ENCODE measurements at places on chromosomes 4 and X.

DNA sequence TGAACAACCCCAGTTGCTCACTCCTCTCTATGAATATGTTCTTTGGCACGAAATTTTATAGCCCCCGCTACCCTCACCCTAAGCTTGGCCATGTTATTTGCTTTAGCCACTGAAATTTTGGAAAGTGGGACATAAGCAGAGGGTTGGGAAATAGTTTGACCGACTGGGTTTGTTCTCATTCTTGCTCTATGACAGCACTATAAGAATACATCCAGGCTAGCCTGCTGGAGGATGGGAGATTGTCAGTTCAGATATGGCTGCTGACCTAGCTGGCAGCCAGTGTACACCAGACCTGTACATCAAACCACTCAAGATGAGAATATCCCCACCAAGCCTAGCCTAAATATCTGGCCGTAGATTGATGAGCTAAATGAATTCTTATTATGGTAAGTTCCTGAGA lies 298.1 kb downstream of the PDGFC start:
- DNase-seq, result no peak

DNA sequence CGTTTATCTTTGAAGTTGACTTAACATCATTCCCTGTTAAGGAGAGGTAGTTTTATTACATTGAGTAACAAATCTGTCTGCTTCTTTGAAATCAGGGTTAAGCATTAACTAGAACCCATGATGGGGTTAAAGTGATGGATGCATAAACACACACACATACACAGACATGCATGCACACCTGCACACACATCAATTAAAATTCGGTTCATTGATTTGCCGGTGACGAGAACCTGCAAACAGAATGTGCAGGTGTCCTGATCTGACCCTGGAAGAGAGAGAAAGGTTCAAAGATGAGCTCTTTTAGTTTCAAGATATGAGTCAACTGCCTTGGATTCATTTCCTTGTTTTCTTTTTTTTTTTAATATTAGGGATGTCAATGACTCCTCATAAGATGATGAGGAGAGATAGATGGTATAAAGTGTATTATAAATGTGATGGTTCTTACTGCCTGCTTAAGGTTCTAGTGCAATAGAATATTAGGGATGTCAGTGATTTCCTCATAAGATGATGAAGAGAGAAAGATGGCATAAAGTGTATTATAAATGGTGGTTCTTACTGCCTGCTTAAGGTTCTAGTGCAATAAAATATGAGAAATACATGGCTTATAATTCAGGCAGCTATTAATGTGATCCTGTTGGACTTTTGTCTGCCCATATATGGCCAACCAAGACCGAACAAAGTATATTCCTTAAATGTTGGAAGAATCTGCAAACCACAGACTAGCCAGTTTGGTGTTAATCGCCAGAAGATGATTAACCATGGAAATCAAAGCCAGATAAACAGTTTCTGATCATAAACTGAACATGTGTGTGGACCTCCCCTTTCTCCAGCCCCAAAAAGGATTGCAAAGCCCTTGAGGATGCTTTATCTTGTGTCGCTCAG lies 14.1 kb upstream of the CD99 start:
- peak; percentile 36 for DNase-seq

- no peak for DNase-seq
Measured at GRCh38 chr4:98833384-98833783, 95.5 kb downstream of the EIF4E start.

DNA sequence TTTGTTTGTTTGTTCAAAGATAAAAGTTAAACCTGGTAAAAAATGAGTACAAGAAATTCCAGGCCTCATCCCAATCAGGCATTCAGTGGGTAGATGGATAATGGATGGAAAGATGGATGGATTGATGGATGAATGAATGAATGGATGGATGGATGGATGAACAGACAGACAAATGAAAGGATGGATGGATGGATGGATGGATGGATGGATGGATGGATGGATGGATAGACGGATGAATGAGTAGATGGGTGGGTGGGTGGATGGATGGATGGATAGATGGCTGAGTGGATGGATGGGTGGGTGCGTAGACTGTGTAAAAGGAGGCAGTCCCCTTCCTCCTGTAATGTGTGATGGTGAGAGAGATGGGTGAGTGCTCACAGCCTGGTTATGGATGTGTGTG lies 206.7 kb downstream of the FRMPD4 start:
- no peak for DNase-seq

GRCh38 chr4:76729980-76730379 lies 168.0 kb downstream of the SOWAHB start:
- DNase-seq, result no peak

- no peak for DNase-seq
Measured at GRCh38 chr4:173237762-173238161, 69.2 kb downstream of the GALNT7 start.

DNA sequence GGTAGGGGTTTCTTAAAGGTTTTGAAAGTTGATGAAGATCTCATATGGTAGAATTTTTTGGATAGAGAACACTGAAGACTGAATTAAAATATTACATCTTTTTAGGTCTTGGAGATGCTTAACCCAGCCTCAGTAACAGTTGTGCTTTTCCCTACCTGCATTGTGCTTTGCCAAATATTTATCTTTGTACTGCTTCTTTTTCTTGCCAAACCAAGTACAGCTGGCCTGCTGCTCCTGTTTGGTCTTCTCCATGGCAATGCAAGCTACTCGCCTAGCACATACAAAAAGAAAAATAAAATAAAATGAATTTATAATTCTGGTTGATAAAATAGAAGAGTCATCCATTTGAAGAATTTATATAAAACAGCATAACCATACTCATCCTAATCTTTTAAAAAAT lies 95.4 kb downstream of the NYX start:
- no peak for DNase-seq

DNA sequence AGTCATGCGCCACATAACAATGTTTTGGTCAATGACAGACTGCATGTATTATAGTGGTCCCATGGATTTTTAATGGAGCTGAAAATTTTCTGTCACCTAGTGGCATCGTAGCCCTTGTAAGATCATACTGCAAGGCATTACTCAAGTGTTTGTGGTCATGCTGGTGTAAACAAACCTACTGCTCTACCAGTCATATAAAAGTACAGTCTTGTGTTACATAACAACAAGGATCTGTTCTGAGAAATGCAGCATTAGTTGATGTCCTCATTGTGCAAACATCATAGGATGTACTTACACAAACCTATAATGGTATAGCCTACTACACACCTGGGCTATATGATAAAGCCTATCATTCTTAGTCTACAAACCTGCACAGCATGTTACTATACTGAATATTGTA lies 34.6 kb downstream of the COX18 start:
- no peak for DNase-seq

DNA sequence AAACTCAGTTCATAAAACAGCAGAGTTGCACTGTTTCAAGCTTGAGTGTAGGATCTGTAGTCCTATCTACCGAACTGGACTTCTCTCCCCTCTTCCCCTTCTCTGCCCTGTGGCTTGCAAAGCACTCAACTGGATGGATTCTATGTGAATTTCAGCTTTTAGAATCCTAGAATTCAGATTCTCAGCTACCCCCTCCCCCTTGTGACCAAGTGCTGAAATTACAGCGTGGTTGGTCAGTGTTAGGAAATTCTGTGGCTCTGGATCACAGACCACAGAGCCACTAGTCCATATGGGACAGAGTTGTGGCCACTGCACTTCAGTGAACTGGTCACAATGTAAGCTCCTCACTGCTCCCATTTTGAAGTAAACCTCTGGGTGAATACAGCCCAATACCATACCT lies 64.6 kb upstream of the TRPC5 start:
- peak; percentile 2 for DNase-seq

GRCh38 chrX:82748906-82749505 lies 759.1 kb upstream of the POU3F4 start:
- DNase-seq, result no peak

GRCh38 chr4:7581477-7581876 lies 146.7 kb upstream of the PSAPL1 start:
- DNase-seq, result no peak

GRCh38 chr4:159944477-159944876 lies 841.6 kb downstream of the RAPGEF2 start:
- no peak for DNase-seq

DNA sequence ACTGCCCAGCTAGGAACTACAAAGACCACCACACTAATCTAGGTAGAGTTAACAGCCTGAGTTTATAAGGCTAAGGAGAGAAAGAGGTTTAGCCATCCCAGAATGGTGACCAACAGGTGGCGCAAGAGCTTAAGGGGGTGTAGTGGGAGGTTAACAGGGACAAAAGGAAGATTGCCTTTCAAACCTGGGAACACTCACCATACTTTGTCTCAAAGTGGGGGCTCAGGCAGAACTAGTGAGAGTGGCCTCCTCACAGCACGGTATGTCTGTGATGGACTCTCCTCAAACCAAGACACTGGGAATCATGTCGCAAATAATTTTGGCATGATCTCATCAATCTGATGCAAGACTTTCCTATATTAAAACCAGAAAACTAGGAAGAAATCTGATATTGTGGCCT lies 23.4 kb downstream of the CCNI start:
- DNase-seq, result peak; percentile 33

GRCh38 chrX:134148172-134148692 lies 88.8 kb upstream of the CCDC160 start:
- no peak for DNase-seq

DNA sequence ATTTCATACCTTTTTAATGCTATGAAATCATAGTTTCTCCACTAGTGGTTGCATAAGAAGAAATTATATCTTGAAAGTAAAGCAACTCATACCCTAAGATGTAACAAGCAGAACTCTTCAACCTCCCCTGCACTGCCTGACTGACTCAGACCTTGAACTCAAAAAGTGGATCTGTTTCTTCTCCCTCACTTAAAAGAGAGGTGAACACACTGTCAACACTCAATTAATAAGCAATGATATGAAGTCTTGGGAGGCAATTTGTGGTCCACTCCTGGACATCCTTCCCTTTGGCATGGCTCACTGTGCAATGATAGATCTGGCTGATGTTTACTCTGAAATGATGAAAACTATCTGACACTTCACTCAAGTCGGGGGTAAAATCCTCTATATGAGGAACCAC lies 282.0 kb upstream of the DKK2 start:
- DNase-seq, result no peak

GRCh38 chr4:153296040-153296823 lies 48.3 kb upstream of the MND1 start:
- DNase-seq, result no peak

DNA sequence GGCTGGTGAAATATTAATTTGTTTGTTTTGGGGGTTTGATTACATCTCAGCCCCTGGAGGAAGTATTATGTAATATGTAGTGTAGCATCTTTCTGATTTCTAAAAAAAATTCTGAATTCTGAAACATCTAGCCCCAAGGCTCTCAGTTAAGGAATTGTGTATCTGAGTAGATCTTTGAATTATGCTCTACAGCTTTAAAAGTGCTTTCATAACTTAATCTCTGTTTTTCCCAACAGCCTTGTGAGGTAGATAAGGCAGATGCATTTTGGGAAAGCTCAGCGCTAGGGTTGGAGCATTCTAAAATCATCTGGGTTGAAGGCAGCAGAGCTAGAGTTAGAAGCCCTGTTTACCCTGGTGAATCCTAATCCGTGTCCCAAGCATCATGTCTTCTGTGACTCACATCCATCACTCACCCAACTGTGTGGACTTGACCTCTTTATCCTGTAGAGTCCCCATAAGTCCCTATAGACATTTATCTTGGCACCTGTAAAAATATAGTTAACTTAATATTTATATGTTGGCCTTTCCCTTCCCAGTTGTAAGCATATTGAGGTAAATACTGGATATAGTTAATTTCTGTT lies 49.8 kb downstream of the FNIP2 start:
- DNase-seq, result no peak

DNA sequence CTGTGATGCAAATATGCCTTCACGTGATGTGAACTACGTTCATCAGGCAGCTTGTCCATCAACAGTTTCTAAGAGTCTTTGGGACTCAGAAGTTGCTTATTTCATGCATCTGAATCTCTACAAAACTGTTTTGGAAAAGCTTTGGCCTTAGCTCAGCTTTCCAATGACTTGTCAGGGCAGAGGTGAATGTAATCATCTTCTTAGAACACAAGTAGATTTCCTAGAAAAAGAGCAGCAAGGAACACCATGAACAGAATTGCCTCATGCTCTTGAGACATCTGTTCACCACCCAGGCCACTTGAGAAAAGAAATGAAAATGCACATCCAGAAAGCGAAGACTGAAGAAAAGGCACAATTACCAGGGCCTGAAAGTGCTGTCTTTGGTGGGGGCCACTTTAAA lies 105.8 kb upstream of the PDHA1 start:
- no peak for DNase-seq

DNA sequence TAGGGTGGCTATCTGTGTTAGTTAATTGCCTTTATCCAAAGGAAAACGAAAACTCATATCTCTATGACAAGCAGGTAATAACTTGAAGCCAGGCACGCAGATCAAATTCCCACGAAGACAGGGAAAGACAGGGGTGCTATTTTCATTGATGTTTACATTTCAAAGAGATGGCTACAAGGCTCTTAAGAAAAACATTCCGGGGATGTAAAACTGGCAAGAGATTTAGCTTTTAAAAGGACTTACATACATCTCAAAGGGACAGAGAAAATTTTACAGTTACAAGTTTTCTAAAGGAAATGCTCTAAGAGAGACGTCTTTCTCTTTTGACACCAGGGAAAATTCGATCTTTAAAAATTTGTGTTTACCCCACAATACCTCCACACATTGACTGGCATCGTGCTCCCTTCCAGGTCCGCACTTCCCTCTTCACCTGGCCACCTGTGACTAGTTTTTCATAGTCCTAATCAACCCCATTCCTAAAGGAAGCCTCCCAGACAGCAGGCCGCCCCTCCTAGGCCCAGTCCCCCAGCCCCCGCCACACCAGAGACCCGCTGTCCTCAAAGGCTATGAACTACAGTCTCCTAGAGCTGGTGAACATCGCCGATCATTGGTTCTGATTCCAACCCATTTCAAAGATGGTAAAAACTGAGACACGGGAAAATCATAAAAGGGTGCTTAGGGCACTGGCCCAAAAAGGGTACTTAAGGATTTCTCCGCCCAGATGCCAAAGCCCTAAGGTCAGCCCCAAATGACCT lies 649 bp upstream of the ARAF start:
- DNase-seq, result peak; percentile 6

DNA sequence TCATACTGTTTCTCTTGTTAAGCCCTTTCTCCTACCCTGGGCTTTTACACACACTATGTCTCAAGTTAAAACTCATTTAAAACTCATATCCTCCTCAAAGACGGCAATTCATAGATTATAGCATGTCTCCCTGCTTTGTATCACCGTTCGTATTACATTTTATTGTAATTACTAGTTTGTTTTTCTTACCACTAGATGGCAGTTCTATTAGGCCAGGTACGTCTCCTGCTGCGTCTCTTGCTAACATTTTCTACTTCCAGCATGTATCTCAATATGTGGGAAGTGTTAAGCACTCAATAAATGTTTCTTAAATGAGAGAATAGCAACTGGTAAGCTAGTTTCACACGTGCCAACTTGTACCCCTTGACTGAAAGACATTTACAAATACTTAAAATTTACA lies 450.3 kb upstream of the PCDH7 start:
- DNase-seq, result peak; percentile 22

GRCh38 chrX:122422547-122422946 lies 761.5 kb upstream of the GRIA3 start:
- no peak for DNase-seq
